Fibroblast of skin of scalp (primary cell): ENCODE measurements at places on chromosomes 4 and X.
A peak's percentile ranks its signal among the peaks of the same experiment; 100 is the strongest.

DNA sequence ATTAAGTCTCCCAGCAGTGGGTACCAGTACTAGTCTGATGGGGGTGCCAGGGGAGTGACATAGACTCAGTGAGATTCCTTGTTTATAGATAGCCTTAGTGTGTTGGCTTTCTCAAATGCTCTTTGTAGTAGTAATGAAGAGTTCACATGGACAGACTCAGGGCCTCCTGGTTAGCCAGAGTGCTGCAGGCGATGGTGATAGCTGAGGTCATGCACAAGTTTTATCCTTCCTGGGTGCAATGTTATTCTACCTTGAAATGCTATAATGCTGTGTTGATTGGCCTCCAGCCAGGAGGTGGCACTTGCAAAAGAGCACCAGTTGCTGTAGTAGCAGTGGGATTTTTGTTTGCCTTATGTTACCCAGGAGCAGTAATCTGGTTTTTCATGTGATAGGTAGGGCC is 35.5 kb upstream of the ADH4 start:
- DNase-seq, result no peak

GRCh38 chrX:111568354-111568753 is 56.9 kb downstream of the SERTM2 start:
- peak; percentile 3 for DNase-seq

- no peak for DNase-seq
Observed at GRCh38 chr4:44916411-44916810, 190.1 kb upstream of the GNPDA2 start.

GRCh38 chrX:11188664-11189063 is 77.5 kb downstream of the HCCS start:
- peak; percentile 67 for DNase-seq

GRCh38 chr4:16106956-16107355 is 23.1 kb upstream of the PROM1 start:
- no peak for DNase-seq

GRCh38 chrX:48684134-48684533 is 535 bp downstream of the WAS start:
- DNase-seq, result no peak

DNA sequence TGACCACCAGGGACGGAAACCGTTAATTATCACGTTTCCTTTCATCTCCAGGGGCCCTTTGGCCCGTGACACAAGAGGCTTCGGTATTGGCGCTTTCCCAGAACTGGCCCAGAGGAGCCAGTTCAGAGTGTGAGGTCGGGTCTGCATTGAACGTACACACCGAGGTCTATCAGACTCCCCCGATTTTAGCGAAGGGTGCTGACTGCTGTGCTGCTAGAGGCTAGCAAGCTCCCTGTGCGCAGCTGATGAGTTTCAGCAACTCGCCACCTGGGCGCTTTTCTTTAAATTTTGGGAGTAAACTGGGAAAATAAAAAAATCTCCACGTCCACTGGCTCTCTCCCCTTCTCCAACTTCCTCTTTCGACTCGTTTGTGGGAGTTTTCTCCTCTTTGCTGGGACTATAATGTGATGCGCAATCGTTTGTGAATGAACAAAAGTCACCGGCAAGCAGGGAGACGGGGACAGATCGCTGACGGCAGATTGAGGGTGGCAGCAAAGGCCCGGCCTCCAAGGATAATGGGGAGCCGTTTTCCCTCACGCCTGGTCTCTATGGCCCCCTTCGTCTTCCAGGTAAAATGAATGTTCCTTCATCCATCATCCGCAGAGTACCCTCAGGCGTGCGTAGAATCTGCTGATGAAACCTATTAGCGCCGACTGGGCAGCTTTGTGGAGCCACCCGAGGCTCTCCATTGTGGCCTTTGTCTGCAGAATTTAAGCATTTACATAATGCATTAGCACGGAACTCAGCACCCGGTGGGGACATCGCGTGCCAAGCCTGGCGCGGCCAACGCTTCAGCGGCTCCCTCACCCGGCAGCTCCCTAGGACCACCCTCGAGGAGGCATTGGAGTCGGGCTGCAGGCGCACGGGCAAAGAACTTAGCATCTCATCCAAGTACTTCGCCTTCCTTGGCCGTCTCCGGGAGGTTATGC is 1.6 kb upstream of the LRAT start:
- peak; percentile 2 for DNase-seq

DNA sequence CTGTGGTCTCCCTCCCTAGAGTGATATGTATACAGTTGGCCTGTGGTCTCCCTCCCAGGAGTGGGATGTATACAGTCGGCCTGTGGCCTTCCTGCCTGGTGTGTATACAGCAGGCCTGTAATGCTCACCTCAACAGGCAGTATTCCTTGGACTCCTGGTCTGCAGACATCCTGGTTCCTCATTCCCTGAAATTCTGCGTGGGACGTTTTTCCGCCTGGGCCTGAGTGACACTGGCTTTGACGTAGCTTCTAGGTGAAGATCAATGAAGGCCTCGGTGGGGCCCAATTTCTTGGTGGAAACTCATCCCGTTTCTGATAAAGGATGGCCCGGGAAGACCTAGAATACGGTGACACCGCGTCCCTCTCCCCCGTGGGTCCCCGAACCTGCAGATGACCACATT is 98.7 kb upstream of the PPP2R3B start:
- no peak for DNase-seq

GRCh38 chrX:8341814-8342590 is 122.6 kb upstream of the VCX3B start:
- DNase-seq, result no peak

GRCh38 chr4:2079926-2080325 is 20.8 kb downstream of the NAT8L start:
- DNase-seq, result no peak
